ENCODE measurements at places on chromosomes 5 and 9.

DNA sequence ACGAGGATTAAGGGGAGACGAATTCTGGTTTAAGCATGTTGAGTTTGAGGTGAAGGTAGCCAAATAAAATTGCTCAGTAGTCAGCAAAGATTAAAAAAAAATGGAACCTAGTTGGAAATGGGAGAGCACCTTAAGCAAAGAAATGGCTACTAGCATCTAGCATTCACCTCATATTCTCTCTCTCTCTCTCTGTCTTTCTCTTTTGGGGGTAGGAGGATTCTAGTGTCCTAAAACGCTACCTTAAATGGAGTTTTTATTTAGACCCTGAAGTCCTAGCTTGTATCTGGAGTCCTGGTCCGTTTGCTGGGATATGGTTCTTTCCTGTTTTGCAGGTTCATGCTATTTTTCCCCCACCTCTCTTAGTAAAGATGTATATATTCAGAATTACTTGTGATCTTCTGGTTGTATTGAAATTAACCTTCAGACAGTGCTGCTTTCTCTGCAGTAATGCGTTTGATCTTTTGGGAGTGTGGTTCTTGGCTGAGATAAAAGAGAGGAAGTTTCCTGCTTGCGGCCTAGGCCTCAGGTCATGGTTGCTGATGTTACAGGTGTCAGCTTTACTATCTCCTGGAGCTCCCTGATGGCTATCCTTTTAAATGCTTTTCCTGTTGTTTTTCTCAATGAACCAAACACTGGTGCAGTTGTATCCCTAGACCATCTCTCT lies 8.0 kb downstream of the TGFBR1 start:
- peak; percentile 74 for DNase-seq

- no peak for DNase-seq
These were observed 5.9 kb downstream of the CYFIP2 start for GRCh38 chr5:157271740-157272271.

DNA sequence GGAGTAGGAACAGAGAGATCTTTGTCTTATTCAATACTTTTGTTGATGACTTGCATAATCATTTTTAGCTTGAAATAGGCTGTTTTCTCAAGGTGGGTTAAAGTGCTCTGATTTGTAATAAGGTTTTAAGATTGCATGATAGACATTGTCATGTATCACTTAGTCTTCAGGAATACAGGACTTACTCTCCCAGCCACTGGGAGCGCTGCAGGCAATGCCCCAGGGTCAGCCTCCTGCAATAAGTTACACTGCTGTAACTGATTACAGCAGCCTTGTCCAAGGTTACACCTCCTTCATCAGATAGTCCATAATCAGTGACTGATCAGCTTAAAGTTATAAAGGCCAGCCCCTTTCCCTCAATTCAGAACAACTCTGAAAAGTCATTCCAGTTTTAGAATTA lies 218.6 kb downstream of the ESM1 start:
- DNase-seq = no peak

DNA sequence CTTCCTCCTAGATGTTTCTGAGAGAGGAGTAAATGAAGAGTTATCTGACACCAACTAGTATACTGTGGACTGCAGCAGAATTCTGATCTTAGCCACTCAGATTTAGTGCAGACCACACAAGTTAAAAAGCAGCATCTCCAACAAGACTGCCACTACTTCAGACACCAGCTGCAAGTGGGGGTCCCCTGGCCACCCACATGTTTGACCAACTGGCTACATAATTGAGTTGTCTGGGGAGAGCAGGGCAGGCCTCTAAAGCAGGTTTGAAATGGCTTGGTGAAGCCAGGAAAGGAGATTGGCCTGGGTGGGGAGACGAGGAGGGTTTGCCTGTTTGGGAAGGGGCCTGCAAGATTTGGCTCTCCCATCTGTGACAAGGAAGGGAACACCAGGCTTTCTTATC lies 40.5 kb upstream of the FAM81B start:
- DNase-seq = no peak

DNA sequence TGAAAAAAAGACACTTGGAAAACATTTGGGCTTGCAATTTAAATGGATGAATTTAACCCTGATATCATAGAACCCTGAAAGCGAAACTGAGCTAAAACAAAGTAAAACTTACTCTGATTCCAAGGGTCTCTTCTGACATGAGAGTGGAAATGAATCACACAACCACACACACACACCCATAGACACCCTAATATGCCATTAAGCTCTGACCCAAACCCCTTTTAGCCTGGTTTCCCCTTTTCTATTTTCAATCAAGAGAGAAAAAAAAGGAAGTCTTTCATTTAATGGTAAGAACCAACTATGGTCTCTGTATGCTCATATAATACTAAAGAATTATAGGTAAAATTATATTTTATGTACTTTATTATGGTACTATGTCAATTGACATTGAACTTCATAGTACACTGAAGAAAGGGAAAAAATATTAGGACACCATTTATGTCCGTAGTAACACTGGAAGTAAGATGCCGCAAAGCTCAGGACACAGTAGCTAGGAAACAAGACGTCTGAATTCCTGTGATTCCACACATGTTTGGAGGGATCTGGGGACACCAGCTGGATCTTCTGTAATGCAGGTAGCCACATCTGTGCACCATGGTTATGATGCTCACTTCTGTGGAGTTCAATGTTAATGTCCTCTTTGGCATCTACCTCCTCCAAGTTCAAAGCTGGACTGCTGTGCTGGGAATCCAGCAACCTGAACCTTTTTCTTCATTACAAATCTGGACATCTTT lies 95.8 kb downstream of the PCSK1 start:
- DNase-seq = no peak

DNA sequence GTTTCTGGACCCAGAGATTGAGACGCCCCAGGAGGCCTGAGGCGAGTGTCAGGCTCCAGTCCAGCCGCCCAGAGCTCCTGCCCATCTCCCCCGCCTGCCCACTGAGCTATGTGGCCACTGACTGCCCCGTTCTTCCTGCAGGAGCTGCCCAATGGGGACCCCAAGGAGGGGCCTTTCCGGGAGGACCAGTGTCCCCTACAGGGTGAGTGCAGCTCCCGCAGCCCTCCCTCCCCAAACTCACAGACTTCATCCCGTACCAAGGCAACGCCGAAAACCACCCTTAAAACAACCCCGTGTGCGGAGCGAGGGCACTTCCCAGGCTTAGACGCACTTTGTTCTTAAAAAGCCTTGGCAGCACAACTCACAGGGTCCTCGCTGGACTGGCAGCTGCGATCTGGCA lies 23.4 kb downstream of the NKD2 start:
- DNase-seq = no peak

Data from SW480 (cell line).